ENCODE measurements at places on chromosomes 16 and 17. TPM values are rescaled to one million over a fixed set of nuclear protein-coding genes. Genes with fewer than 3 reads are reported as not detected.

TBC1D3 gene
- not detected for polyA plus RNA-seq

ITGB4 gene
- polyA plus RNA-seq, result 29.4 TPM

EPX gene
- not detected for polyA plus RNA-seq

CRYBA1 gene
- polyA plus RNA-seq, result not detected

MT4 gene
- not detected for polyA plus RNA-seq

ADGRG3 gene
- 0.29 TPM for polyA plus RNA-seq

HSPB9 gene
- 0.54 TPM for polyA plus RNA-seq

GCGR gene
- not detected for polyA plus RNA-seq

ZNF200 gene
- polyA plus RNA-seq, result 3.5 TPM

GLYR1 gene
- 63.6 TPM for polyA plus RNA-seq

HCRT gene
- polyA plus RNA-seq, result not detected

Measured in brain (organoid and tissue), 16 donors.